Activated CD4-positive, CD25-positive, alpha-beta regulatory T cell (primary cell): ENCODE measurements at places on chromosomes 11 and 22.

GRCh38 chr11:127191261-127191660, 190.7 kb upstream of the KIRREL3 start:
- no peak for DNase-seq

DNA sequence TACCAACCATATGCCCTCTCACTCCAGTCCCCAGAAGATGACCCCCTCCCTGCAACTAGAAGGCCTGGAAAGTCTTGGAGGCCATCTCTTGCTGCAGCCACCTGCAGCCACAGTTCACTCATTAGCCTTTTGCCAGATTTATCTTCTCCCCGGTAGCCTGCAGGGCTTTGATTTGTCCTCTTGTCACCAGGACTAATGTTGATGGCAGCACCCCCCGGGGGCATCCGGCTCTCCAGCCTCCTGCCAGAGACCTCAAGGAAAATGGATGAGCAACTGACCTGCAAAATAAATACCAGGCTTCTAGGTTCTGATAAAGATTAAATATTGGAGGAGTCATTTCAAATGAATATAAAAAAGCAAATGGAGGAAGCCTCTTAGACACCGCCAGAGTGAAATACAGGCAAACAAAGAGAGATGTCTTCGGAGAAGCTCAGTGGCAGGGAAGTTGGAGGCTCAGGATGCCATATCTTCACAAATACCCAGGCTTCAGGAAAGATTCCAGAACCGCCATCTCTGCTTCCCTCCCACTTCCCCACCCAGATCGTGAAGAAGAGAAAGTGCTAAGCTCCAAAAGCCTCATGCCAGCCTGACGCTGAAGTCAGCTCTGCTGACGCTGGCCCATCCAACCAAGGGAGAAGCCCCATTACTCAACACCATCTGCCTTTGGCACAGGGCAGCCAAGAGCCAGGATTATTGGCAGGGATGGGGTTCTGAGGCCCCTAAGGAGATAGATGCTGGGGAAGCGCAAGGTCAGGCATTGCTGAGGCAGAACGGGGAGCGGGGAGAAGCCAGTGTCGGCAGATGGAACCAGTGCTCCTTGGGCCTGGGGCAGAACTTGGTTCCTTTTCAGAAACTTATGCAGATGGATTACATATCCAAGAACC, 362.7 kb downstream of the CADM1 start:
- DNase-seq, result no peak

DNA sequence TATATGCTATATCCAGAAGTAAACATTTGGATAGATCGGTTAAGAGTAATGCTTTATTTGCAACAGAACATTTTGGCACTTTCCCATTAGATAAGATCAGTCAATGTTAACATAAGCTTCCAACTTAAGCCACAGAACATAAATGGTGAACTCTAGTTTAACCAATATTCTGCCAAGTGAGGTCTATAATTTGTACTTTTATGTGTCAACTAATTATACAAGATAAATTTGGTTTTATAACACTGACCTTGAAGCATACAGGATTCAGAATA, 23.5 kb upstream of the BLID start:
- no peak for DNase-seq

DNA sequence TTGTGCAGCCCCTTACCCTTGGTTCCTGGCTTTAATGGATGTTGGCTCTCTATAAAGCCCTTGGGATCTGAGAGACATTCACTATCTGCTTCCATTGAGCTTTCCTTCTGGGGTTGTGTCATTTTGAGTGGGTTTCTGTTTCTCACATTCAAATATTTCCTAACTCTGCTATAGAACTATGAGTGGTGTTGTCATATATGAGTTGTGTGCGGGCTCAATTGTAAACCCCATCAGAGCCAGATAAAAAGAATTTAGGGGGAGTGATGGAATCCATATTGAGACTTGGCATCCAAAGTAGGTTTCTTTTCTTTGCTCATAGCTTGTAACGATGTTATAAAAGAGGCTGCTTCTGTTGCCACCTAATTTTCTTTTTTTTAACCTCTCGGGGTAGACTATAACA, 41.8 kb upstream of the SPON1 start:
- DNase-seq, result no peak

DNA sequence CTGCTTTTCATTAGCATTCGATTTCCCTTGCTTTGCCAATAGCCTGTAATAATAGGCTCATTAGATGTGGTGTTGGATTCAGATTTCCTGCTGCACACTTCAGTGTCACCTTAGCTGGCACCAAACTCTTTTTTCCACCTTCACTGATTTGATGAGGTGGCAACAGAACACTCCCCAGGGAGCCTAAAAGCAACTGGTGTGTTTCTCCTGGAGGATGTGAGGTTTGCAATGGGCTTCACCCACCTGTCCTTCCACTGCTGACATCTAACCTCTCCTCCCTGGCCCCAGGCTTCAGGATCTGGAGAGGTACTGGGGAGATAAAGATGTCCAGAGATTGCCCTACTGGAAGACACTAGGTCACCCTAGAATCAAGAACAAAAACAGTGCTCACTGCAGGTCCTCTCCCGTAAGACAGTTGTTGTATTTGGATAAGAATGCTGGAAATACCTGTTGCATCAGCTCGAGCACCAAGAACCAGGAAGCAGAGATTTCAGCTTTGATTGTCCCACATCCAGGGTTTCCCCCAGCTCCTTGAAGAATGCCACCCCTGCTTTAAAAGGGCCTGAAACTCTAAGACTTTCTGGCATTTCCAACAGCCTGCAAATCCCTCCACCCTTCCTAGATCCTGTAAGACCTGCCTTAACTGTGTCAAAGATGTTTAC, 96.9 kb downstream of the SLC1A2 start:
- no peak for DNase-seq

DNA sequence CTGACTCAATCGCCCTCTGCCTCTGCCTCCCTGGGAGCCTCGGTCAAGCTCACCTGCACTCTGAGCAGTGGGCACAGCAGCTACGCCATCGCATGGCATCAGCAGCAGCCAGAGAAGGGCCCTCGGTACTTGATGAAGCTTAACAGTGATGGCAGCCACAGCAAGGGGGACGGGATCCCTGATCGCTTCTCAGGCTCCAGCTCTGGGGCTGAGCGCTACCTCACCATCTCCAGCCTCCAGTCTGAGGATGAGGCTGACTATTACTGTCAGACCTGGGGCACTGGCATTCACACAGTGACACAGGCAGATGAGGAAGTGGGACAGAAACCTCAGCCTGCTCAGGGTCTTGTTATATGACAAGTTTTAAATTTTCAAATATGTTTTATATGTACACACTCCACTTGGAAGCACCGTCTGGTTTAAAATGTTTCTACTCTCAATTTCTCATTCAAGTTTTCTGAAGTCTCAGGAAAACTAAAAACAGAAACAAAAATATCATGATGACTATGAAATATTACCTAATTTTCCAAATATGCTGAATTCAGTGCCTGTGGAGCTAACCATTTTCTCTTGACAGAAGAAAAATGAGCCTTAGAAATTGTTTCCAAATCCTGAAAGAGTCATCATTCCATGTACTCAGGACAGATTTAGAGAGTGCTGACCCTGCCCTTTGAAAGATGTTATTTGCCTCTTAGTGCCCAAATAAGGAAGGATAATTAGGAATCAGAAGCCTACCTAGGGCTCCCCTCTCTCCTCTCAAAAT, 48.8 kb upstream of the TOP3B start:
- DNase-seq, result no peak

GRCh38 chr11:121711236-121711635, 258.5 kb upstream of the SORL1-AS1 start:
- no peak for DNase-seq

- DNase-seq, result no peak
Measured at GRCh38 chr22:42895087-42895486, 38.0 kb upstream of the ARFGAP3 start.

DNA sequence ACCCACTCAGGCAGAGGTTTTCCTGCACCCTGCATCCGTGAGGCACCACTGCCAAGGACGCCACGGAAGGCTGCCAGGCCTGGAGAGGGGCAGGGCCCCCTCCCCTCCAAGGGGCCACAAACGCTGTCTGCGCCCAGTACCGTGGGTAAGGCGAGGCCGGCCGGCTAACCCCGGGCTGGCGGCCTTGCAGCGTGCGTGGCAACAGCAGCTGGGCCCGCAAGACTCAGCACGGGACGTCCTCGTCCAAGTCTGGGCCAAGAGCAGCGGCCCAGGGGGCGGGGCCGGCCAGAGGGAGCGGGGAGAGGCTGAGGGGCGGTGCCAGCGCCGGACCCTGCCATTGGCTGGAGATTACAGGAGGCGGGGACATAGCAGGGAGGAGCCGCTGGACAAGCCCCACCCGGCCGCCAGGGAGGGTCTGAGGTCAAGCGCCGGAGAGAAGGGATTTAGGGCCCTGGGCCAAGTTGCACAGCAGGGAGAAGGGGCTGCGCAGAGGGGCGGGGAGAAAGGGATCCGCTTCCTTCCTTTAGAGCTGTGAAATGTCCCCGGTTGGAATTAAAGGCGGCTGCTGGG, 16.0 kb downstream of the SLC43A1 start:
- DNase-seq, result no peak

DNA sequence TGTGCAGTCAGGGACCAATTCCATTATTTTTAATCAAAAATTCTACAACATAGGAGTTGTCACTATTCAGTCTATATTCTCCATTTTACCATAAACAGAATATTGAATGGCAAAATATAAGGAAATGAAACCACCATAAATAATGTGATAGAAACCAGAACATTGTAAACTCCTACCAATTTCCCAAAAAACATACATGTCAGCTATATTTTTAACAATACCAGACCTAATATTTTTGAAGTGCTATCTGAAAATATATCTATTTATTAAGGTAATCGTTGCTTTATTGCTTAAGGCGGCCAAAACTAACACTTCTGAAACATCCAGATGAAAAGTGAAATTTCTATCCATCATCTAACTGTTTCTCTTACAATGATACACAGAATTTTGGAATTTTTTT, 123.0 kb upstream of the C11orf58 start:
- no peak for DNase-seq

GRCh38 chr22:16955678-16956210, 52.3 kb downstream of the GAB4 start:
- no peak for DNase-seq

- no peak for DNase-seq
Measured at GRCh38 chr22:37893583-37893983, 12.5 kb upstream of the MICALL1 start.

- no peak for DNase-seq
Measured at GRCh38 chr11:102347462-102348370, 702 bp downstream of the BIRC2 start.

- no peak for DNase-seq
Measured at GRCh38 chr22:30017375-30018223, 62.7 kb upstream of the HORMAD2 start.

GRCh38 chr11:117817368-117818040, 7.0 kb downstream of the FXYD2 start:
- peak; percentile 75 for DNase-seq

DNA sequence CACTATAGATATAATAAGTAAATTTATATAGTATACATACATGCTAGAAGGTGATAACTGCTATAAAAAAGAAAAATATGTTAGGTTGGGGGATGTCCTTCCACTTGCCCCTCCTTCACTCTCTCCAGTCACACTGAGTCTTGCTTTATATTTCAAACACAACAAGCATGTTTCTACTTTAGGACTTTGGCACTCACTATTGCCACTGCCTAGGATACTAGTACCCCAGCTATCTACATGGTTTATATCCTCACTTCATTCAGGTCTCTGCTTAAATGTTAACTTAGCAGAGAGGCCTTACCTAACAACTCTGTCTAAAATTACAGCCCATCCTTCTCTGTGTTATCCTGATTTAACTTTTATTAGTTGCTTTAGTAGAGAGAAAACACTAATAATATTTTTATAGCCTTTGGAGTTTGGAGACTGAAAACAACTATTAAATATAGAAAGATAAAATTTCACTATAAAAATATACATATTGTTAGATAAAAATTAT, 39.1 kb upstream of the B3GNT6 start:
- no peak for DNase-seq

- DNase-seq, result no peak
Measured at GRCh38 chr11:78201096-78201818, 12.5 kb downstream of the USP35 start.

- no peak for DNase-seq
Measured at GRCh38 chr11:1054143-1055108, 17.9 kb upstream of the MUC6 start.

DNA sequence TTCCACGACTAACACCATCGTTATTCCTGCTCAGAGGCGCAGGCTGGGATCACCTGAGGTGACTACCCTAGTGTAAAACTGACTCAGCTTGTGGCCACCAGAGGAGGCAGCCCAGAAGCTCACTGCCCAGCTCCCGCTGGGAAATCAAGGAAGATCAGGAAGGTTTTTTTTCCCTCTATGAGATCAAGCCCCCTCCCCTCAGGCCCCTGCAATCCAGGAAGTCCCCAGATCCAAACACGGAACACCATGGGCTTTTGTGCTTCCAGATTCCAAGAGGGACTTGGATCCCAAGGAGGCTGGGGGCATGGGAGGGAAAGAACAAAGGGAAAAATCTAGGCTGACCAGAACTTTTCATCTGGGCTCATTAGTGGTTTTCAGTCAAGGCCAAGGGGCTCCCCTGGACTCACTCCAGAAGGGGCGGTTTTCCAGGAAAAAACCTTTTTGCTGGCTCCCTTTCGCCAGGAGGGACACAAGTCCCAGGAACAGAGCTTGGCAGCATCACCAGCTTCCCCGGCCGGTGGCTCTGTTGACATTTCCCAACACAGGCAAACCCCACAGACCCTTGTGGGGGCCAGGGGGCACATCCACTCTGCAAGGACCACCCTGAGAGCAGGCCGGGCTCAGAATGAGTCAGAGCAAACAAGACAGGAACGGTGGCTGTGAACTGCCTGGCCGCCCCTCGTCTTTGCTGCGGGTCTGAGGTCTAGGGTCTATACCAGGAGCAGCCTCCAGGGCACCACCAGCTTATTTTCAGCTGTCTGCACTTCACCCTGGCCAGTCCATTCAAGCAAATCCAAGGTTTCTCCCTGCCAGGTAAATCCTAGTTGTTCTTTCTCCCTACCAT, 36.8 kb downstream of the MYH9 start:
- DNase-seq, result no peak

DNA sequence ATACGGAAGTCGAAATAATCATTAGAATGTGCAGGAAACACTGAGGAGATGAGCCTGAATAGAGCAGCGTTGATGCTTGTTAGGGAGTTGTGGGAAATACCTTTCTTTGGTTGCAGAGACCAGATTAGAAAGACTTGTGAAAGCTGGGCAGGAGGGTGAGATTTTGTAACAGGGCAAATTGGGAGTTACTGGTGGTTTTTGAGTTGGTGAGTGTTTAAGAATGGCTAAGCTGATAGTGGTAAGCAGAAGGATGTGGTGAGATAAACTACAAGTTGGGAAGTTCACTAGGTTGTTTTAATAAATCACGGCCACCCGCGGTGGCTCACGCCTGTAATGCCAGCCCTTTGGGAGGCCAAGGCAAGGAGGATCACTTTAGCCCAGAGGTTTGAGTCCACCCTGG, 34.4 kb downstream of the MCAM start:
- no peak for DNase-seq

GRCh38 chr22:34761111-34761510, 304.8 kb upstream of the ISX start:
- DNase-seq, result no peak

DNA sequence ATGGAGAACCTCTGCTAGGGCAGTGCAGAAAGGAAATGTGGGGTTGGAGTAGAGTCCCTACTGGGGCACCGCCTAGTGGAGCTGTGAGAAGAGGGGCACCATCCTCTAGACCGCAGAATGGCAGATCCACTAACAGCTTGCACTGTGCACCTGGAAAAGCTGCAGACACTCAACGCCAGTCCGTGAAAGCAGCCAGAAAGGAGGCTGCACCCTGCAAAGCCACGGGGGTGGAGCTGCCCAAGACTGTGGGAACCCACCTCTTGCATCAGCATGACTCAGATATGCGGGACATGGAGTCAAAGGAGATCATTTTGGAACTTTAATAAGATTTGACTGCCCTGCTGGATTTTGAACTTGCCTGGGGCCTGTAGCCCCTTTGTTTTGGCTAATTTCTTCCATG, 8.7 kb downstream of the TSKU start:
- no peak for DNase-seq

- DNase-seq, result no peak
Measured at GRCh38 chr11:1510928-1511327, 24.3 kb upstream of the MOB2 start.
